NCI-H748 treated with DMSO at 0.1 percent for 48 hours (cell line): ENCODE measurements at places on chromosomes 5 and 9.

DNA sequence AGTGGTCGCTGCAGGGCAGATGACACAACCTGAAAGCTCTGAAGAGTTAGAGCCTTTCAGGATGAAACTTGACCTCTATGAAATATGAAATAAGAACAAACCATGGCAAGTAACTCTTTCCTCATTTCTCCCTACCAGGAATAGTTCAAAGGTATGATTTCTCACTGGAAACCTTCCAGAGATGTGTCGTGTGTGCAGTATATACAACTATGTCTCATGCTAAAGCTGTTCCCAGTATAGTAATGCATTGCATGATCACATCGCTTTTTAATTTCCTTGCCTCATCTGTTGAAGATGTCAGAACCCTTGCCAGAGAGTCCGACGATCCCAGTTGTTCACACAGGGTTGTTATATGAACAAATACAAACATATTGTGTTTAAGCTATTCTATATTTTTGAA is 45.8 kb upstream of the RGMB start:
- DNase-seq = no peak

DNA sequence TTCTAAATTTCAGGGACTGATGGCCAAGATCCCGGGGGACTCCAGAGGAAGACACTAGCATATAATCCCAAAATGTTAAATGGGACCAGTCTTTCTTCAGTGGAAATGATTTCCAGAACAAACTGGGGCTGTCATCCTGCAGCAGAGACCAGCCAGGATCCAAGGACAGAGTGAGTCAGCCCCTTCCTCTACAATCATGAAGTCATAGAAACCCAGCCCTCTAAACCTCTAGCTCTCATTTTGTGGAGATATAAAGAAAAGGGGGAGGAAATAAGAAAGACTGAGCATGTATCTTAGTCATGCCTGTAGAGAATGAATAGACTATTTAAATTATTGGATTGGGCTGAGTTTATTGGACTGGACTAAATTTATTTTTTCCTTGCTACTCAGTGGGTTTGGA is 318.3 kb downstream of the AGTPBP1 start:
- no peak for DNase-seq

GRCh38 chr9:98821831-98822230 is 14.4 kb downstream of the GALNT12 start:
- no peak for DNase-seq

GRCh38 chr5:127758766-127759283 is 55.6 kb downstream of the CCDC192 start:
- DNase-seq = no peak

GRCh38 chr5:57186194-57186593 is 12.3 kb downstream of the GPBP1 start:
- DNase-seq = no peak

DNA sequence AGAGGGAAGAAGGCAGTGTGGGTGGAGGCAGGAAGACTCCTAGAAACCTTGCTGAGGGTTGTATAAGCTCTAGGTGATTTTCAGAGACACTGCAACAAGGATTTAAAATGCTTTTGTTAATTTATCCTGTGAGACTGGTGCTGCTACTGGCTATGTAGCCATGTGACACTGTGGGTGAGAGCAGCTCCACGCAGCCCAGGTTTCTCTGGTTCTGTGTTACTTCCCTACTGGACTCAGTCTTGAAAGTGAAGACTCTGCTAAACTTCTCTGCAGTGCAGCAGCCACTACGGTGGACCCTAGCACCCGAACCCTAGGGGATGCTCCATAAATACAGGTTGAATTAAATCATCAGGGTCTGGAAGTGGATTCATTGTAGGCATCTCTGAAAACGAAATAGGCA is 25.8 kb upstream of the EFNA5 start:
- no peak for DNase-seq

DNA sequence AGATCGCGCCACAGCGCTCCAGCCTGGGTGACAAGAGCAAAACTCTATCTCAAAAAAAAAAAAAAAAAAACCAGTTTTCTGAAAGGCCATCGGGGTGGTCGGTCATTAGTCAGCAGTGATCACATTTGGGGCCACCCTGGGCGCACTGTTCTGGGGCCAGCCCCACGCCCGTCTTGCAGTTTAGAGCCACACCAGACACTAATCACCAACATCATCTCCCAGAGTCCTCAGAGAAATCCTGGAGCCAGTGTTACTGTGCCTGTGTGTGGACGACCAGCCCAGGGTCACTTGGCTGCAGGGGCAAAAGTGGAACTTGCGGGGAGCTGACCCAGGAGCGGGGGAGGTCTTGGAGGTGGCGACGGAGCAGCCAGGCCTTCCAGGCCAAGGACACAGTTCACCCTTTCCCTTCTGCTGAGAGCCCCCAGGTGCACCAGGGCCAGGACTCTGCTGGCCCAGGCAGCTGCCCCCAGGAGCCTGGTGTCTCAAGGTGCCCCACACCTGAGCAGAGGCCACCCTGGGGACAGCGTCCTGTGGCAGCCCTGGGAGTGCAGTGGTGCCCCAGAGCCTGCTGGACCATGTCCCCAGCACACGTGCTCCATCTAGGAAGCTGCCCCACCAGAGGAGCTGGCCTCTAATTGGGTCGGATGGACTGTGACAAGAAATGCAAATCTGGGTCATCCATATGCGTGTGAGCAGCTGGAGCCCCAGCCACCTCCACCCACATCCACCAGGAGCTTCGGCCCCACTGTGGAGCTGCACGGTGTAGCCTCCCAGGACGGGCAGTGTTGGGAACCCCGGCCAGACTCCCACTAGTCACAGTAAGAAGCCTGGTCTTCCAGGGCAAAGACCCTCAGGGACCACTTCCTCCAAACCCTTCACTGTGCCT is 51.1 kb downstream of the NEK6 start:
- DNase-seq = no peak
